ENCODE measurements at places on chromosomes 7 and 10.

- DNase-seq: no peak
Measured at GRCh38 chr10:95759233-95759826, 3.4 kb downstream of the ENTPD1 start.

- DNase-seq: no peak
Measured at GRCh38 chr7:112108981-112109380, 97.2 kb downstream of the DOCK4 start.

DNA sequence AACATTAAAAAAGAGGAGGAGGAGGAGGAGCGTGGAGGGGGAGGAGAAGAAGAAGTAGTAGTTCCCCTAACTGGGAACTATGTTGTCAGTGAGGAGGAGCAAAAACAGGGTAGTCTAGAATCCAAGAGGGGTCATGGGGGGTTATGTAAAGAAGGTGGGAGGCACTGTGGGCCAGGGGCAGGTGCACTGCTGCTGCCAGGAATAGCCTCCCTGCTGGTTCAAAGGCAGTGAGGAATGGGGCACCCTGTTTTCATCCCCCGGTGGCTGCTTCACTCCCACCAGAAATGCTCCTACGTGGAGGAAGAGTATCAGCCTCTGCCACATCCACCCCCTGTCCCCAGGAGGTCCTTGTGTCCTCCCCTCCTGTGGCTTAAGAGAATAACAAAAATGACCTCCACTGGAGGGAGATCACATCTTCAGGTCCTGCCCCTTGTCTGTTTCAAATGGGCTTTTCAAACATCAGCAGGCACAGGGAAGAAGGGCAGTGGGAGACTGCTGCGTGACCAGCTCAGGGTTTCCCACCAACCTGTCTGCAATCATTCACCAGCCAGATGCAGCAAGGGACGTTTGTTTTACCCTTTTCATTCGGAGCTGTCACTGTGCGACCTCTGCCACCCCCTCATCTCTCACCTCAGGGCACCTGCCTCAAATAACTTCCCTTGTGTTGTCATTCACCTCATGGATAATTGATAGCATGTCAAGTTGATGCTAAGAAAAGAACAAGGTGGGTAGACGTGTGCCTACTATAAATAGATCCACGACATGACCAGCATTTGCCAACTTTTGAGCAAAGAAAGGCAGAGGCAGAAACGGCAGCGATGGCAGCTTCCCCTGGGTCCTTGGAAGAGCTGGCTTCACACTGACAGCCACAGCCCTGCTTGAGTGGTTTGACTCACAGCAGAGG is 92.6 kb downstream of the DGKI start:
- DNase-seq: no peak

GRCh38 chr10:79293841-79294581 is 53.3 kb upstream of the PPIF start:
- DNase-seq: no peak

GRCh38 chr7:141184532-141185190 is 110.8 kb downstream of the TMEM178B start:
- DNase-seq: no peak

DNA sequence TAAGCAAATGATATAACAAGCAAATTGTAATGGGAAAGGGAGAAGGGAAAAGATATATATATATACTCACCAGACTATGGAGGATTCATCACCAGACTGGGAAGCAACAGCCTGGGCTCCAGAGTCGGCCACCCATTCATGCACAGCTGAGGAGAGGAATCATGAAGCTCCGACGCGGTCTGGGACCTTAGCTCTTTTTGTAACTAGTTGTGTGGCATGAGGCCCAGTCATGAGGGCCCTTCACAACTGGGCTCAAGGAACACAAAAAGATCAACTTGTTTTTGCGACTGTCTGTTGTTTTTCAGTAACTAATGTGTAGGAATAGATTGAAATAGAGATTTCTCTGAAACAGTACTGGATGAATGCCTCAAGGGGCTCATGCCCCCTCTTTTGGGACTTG is 911.2 kb downstream of the TYW1 start:
- DNase-seq: no peak

Measured in NCI-H1092 (cell line).